ENCODE measurements at places on chromosomes 3 and 15. TPM values are rescaled to one million over a fixed set of nuclear protein-coding genes. Genes with fewer than 3 reads are reported as not detected.

GRCh38 chr3:190016966-190017365 is 103.7 kb downstream of the P3H2 start:
- no peaks in the 10 kb centered on the region for H3K27me3 ChIP-seq
- no peak overlapping the region for H3K4me3 ChIP-seq
- DNase-seq: no peak
- H3K36me3 ChIP-seq: no peaks in the 10 kb centered on the region
- no peak overlapping the region for H3K27ac ChIP-seq

- H3K27me3 ChIP-seq: no peaks in the 10 kb centered on the region
- H3K36me3 ChIP-seq: no peaks in the 10 kb centered on the region
- no peaks in the 10 kb centered on the region for H3K4me1 ChIP-seq
- no peak overlapping the region for H3K27ac ChIP-seq
- no peak overlapping the region for H3K4me3 ChIP-seq
Measured at GRCh38 chr3:3308809-3309208, 129.3 kb upstream of the CRBN start.

DNA sequence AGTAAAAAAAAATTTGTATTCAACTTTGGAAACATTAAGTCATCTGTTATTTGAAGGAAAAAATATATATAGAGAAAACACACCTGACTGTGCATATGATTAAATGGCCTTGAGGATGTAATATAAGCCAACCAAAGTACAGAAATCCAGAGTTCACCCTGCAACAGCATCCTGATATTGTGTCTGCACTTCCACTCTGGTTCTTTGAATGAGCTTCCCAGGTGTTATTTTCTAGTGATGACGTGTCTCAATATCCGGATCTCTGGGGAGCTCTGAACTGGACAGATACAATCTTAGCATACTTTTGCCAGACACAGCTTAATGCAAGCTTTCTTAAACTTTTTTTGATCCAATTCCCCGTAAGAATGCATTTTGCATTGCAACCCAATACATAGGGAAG is 19.5 kb upstream of the PIK3CB start:
- no peak overlapping the region for H3K4me3 ChIP-seq
- H3K27me3 ChIP-seq: no peaks in the 10 kb centered on the region
- no peaks in the 10 kb centered on the region for H3K4me1 ChIP-seq
- no peaks in the 10 kb centered on the region for H3K36me3 ChIP-seq
- no peak overlapping the region for H3K27ac ChIP-seq
- DNase-seq: no peak

GRCh38 chr3:104102386-104102785 is 1264.3 kb upstream of the ALCAM start:
- DNase-seq: peak; percentile 3
- no peaks in the 10 kb centered on the region for H3K27me3 ChIP-seq
- no peak overlapping the region for H3K4me3 ChIP-seq
- no peaks in the 10 kb centered on the region for H3K36me3 ChIP-seq
- no peak overlapping the region for H3K27ac ChIP-seq
- no peaks in the 10 kb centered on the region for H3K4me1 ChIP-seq

DNA sequence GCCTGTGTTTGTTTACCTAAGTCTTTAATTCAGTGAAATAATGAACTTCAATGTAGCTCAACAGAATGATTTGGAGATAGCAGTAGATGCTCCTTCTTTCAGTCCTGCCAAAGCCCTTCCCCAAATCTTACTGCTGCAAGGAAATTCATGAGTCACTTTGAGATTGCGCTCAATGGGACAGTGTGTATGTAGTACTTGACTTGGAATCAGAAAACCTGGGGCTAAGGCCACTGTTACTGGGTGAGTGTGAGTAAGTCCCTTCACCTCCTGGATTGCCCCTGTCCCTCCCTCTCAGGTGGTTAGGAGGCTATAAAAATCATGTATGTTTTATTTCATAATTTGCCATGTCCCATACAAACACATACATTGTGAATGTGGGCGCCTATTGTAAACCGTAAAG is 29.9 kb downstream of the ATP13A5 start:
- H3K4me1 ChIP-seq: no peaks in the 10 kb centered on the region
- no peak overlapping the region for H3K27ac ChIP-seq
- no peak overlapping the region for H3K4me3 ChIP-seq
- H3K27me3 ChIP-seq: no peaks in the 10 kb centered on the region

DNA sequence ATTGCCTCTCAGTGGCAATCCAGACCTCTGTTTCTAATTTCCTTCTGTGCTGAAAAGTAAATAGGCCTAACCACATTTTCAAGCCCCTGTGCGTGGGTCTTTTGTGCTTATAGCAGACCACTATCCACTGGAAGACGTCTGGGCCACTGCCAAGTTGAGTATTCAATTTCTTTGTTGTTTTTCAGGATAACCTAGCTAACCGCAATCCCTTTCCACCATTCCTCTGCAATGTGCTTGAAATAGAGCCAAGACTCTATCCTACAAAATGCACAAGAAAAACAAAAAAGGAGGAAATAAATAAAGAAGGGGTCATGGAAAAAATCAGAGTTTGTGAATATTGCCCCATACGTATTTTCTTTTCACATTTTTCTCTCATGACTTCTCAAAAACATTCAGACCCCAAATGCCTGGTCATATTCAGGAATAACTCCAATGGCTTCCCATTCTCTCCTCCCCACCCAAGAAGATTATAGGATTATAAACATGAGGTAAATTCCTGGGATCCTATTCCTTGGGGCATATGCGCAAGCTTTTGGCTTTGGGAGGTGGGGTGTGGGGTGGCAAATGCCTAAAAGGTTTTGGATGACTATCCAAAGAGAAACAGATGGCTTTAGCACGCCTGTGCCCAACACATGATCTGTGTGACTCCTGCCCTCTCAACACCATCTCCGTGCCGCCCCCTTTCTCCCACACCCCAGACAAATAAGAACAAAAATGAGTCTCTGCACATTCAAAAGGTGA is 217.9 kb upstream of the THBS1 start:
- no peak overlapping the region for H3K27ac ChIP-seq
- H3K4me1 ChIP-seq: no peaks in the 10 kb centered on the region
- H3K4me3 ChIP-seq: no peak overlapping the region
- DNase-seq: no peak

GRCh38 chr15:67753891-67754290 is 71.4 kb upstream of the SKOR1 start:
- no peaks in the 10 kb centered on the region for H3K36me3 ChIP-seq
- H3K27me3 ChIP-seq: no peaks in the 10 kb centered on the region
- no peak for DNase-seq
- no peak overlapping the region for H3K4me3 ChIP-seq

DNA sequence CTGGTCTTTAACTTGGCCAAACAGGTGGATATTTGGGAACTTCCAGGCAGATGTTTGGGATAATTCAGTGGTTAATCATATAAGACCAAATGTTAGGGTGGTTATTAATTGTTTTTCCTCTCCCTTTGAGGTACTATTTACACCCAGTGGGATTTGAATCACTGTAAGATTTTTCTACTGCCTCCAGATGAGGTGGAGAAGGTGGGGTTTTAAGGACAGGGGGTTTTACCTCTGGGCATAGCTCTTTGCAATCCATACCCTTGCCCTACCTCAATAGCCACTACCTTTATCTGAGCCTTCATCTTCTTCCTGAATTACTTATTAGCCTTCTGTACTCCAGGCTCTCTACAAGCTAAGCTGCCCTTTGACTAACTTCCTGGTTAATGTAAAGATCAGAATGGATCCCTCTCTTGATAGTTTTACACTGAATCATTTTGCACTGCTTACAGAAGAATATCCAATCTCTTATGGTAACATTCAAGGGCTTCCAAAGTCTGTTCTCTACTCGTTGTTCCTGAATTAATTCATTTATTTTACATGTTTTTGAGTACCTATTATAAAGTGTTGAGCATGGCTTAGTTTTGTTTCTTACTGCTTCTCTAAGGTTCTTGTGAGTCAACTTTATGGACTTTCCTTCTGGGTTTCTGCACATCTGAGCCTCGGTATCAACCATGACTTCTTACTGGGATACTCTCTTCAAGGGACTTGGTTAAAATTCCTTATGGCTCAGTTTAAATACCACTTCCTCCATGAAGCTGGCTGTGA is 331.2 kb upstream of the TBL1XR1 start:
- no peak for DNase-seq
- H3K4me1 ChIP-seq: peaks cover 6% of the 10 kb centered on the region
- no peak overlapping the region for H3K4me3 ChIP-seq
- no peak overlapping the region for H3K27ac ChIP-seq
- H3K36me3 ChIP-seq: no peaks in the 10 kb centered on the region

- H3K36me3 ChIP-seq: no peaks in the 10 kb centered on the region
- no peak for DNase-seq
- H3K4me1 ChIP-seq: peaks cover 11% of the 10 kb centered on the region
- no peak overlapping the region for H3K4me3 ChIP-seq
- H3K27me3 ChIP-seq: no peaks in the 10 kb centered on the region
- H3K27ac ChIP-seq: no peak overlapping the region
Measured at GRCh38 chr15:64574301-64575017, 114.1 kb downstream of the ZNF609 start.

DNA sequence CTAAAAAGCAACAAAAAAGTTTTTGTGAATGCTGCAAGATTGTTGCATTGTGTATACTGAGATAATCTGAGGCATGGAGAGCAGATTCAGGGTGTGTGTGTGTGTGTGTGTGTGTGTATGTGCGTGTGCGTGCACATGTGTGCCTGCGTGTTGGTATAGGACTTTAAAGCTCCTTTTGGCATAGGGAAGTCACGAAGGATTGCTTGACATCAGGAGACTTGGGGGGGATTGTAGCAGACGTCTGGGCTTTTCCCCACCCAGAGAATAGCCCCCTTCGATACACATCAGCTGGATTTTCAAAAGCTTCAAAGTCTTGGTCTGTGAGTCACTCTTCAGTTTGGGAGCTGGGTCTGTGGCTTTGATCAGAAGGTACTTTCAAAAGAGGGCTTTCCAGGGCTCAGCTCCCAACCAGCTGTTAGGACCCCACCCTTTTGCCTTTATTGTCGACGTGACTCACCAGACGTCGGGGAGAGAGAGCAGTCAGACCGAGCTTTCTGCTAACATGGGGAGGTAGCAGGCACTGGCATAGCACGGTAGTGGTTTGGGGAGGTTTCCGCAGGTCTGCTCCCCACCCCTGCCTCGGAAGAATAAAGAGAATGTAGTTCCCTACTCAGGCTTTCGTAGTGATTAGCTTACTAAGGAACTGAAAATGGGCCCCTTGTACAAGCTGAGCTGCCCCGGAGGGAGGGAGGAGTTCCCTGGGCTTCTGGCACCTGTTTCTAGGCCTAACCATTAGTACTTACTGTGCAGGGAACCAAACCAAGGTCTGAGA is 4.7 kb downstream of the BHLHE40 start:
- peak overlapping the region; percentile 87 for H3K27ac ChIP-seq
- H3K27me3 ChIP-seq: no peaks in the 10 kb centered on the region
- peak overlapping the region; percentile 20 for H3K4me3 ChIP-seq
- peak; percentile 59 for DNase-seq

DNA sequence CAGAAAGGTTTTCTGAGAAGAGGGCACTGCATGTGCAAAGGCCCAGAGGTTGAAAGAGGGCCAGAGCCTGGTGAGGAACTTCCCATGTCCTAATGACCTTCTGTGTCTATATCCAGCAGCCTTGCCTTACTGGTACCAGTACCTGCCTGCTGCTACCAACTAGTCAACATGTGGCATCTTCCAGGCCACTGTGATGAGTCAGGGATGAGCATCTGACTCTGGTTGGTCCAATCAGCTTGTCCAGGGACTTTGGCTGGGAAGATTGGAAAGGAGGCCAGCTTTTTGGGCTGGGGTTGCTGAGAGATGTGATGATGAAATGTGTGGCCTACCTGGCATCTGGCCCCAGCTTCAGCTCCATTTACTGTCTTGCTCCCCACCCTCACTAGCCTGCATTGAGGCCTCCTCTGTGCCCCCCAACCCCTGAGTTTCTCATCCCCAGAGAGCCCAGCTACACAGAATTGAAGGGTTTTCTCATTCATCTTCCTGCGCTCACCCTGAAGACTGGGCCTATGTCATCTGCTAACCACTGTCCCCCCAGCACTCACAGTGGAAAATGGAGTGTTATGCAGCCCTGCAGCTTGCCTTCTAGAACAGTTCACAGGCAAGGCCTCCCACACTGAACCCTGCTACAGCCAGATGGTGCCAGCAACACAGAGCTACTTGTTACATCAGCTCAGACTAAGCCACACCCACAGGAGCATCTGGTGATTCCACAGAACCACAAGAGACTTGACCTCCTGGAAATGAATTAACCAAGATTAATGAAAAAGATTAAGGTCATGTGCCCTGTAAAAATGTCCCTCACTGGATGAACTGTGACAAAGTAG is 1.3 kb upstream of the TWF2 start:
- peaks cover 69% of the 10 kb centered on the region for H3K4me1 ChIP-seq
- H3K27ac ChIP-seq: peak overlapping the region; percentile 78
- no peaks in the 10 kb centered on the region for H3K27me3 ChIP-seq
- DNase-seq: no peak
- peak overlapping the region; percentile 98 for H3K4me3 ChIP-seq
- no peaks in the 10 kb centered on the region for H3K36me3 ChIP-seq

DNA sequence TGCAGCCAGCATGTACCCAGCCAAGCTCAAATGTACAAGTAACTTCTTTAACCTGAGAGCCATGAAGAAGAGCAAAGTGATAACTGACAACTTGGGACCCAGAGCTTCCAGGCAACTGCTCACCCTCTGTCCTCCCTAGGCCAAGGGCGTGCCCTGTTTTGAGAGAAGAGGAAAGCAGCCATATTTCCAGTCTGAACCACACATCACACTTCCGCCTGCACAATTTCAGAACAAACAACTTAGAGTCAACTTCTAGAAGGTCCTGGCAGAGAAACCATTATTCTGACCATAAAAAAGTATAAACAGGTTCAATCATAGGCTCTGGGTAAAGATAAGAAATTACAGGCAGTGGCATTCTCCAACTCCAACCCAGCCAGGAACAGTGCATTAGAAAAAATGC is 50.1 kb downstream of the ITGB5 start:
- no peak for DNase-seq
- H3K27me3 ChIP-seq: no peaks in the 10 kb centered on the region
- peaks cover 18% of the 10 kb centered on the region for H3K4me1 ChIP-seq
- no peak overlapping the region for H3K4me3 ChIP-seq

VEPH1 gene
- total RNA-seq: 1.3 TPM

OR5K2 gene
- total RNA-seq: not detected

RAB8B gene
- 137 TPM for total RNA-seq

THSD4 gene
- not detected for total RNA-seq

HOMER2 gene
- total RNA-seq: 7.0 TPM

ROBO2 gene
- total RNA-seq: not detected

MED12L gene
- total RNA-seq: 3.0 TPM

P2RY12 gene
- total RNA-seq: 1.6 TPM

AGTR1 gene
- total RNA-seq: not detected

EFL1 gene
- 17.1 TPM for total RNA-seq

Data from natural killer cell (primary cell).